ENCODE measurements at places on chromosomes 2 and 18.

GRCh38 chr2:73406996-73407395, 21.4 kb downstream of the ALMS1 start:
- DNase-seq = no peak

GRCh38 chr2:218033208-218033589, 30.4 kb upstream of the TNS1 start:
- no peak for DNase-seq

DNA sequence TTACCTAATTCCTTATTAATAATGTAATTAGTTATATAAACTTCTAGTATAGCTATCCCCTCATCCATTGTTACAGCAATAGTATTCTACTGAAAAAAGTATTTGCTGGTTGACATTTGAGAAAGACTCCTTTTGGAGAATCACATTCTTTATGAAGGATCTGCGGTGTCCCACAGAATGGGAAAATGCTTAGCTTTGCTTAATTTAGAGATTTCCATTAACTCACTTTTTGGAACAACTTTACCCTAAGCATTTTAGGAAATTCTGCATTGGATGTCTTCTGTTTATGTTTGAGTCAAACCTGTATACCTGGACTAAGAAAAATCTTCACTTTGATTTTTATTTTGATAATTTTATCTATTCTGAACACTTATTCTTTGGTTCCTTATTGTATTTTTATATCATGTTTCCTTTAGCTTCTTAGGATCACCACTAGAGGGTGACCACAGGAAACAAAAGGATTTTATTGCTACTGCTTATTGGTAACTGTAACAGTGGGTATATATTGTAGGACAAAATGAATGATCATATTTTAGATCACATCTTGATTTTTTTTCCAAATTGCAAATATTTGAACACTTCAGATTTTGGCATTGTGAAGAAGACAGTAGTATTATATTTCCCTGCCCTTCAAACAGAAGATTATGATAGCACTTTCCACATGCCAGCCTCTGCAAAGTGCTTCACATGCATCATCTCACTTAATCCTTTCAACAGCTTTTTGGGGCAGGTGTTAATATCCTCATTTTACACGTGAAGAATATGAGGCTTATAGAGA, 79.6 kb downstream of the MIB1 start:
- DNase-seq = no peak

DNA sequence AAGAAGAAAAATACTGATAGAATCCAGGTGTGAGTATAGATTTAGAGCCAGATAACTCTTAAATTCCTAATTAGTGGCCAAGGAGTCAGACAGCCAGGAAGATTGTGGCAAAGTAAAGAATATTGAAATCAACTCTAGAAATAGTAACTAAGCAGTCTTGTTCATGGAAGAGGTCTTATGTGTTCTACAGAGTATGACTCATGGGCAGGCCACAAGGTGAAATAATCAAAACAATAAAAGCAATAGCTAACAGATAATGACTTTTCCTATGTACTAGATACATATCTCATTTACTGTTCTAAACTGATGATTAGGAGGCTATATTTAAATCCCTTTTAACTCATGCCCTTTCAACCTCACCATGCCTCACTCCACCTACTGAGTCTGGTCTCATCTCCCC, 227.4 kb upstream of the COL3A1 start:
- DNase-seq = no peak

- no peak for DNase-seq
Measured at GRCh38 chr2:138329162-138329561, 172.4 kb upstream of the SPOPL start.

DNA sequence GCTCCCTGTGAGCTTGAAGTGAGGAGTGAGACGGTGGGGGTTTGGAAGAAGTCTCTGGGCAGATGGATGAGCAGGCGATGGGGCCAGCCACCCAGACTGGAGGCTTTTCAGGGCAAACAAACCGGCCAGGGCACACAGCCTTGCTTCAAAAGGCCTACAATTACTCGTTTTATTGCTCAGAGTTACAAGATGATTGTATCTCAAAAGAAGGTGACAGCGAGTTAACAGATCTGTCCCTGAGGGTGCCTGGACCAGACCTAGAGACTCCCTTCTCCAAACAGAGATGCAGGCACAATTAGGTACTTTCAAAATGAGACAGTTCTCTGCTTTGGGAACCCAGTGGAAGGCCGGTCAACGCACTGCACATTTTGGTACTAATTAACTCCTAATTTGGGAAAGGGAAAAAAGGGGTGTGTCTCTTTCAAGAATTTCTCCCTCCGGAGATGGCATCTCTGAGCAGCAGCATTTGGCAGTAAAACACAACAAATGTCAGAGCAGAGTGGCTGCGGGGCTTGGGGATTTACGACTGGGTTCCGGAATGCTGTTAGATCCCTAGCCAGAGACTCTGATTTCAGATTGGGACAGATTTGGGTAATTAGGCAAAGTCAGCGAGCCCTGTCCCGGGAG, 226.7 kb downstream of the TTC32 start:
- no peak for DNase-seq

GRCh38 chr2:120320318-120320851, 25.6 kb upstream of the INHBB start:
- DNase-seq = no peak

- no peak for DNase-seq
Measured at GRCh38 chr2:105732101-105732500, 12.6 kb upstream of the NCK2 start.

DNA sequence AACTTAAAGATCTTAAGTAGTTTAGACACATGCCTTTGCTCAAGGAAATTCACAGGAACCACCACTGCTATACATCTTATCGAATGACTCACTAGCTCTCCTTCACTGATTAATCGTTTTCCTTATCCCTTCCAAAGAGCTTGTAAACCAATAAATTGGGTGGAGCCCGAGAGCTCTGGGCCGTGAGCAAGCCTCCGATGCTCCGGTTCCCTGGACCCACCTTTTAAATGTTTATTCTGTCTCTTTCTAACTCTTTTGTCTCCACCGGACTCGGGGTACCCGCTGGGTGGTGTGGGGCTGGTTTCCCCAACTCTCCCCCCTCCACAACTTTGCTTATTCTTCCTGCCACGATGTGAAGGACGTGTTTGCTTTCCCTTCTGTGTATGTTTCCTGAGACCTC, 292.9 kb upstream of the TMEFF2 start:
- no peak for DNase-seq

- DNase-seq = no peak
Measured at GRCh38 chr2:238389988-238390589, 36.6 kb upstream of the ASB1 start.

DNA sequence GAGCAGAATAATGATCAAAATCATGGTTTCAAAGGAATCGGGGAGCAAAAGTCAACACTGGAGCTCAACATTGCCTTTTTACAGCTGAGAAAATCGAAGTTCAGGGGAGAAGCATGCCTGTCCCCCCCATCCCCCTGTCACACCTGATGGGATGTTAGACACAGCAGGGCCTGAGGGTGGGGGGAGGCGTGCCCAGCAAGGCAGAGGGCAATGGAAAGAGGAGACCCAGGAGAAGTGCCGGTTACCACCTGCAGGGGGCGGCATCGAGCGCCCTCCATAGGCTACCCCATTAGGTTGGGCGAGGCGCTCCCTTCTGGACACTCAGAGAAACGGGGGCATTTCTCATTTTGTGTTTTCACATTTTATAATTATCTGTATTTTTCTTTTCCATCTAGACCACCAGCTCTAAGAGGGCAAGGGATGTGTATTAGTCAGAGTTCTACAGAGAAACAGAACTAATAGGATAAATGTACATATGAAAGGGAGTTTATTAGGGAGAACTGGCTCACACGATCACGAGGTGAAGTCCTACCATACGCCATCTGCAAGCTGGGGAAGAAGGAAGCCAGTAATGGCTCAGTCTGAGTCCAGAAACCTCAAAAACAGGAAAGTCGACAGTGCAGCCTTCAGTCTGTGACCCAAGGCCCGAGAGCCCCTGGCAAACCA, 271.3 kb downstream of the LRATD1 start:
- no peak for DNase-seq

- peak; percentile 60 for DNase-seq
Measured at GRCh38 chr2:129767346-129768035, 212.0 kb upstream of the RAB6C start.

DNA sequence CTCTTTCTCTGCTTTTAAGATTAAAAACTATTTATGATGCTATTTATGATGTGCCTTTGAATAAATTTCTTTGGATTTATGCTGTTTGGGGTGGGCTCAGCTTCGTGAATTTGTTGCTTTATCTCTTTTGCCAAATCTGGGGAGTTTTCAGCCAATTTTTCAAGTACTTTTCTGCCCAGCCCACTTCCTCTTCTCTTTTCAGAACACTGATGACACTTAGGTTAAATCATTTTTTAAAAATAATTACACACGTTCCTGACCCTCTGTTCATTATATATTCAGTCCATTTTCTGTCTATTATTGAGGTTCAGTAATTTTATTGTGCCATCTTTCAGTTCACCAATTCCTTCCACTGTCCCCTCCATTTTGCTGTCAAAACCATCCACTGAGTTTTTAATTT, 14.8 kb upstream of the BCL2L11 start:
- no peak for DNase-seq

DNA sequence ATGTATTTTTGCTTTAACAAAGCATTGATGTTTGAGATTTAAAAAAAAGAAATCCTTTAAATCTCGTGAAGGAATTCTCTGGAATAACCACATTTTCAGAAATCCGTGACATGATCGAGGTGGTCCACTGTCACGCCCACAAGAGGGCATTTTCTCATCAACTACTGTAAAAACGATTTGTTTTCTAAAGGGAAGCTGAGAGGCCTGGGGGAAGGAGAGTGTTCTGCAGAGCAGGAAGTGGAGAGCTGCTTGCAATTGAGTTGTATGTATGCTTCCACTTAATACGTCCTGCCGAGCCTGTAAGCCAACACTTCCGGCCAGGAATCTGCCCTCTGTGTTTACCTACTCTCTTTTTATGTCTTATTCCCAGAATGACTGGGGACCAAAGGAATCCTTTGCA, 19.4 kb downstream of the KLHL29 start:
- DNase-seq = no peak

- peak; percentile 65 for DNase-seq
Measured at GRCh38 chr2:129744649-129745048, 234.8 kb upstream of the RAB6C start.

GRCh38 chr2:191693778-191694177, 15.8 kb downstream of the NABP1 start:
- DNase-seq = no peak

DNA sequence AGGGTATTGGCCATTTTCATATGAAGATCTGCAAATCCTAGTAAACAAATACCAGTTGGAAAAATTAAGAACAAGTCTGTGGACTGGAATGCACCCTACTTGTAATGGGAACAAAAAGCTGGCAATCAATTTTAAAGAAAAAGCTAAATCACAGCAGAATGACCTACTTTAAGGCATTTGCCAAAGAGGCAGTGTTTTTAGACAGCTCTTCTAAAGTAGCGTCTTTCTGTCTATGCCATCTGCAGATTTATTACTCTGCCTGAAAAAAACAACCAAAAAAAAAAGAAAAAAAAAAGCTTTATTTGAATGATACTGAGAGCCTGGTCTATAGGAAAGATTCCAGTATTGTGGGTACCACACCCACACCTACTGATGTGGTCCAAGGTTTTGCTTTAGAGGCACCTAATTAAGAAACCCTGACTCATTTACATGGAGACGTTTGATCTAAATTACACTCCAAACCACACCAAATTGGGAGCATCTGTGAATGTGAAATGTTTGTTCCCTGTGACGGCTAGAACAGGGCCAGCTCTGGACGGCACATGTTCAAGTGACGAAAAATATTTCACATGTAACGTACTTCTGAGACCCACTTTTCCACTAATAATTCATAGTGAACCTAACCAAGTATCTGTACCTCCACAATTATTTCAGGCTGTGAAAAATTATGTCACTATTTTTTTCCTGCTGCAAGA, 597.1 kb downstream of the ARHGAP15 start:
- no peak for DNase-seq

GRCh38 chr2:206886696-206887095, 52.6 kb upstream of the CPO start:
- no peak for DNase-seq

GRCh38 chr2:23524261-23524706, 139.3 kb downstream of the KLHL29 start:
- DNase-seq = no peak

DNA sequence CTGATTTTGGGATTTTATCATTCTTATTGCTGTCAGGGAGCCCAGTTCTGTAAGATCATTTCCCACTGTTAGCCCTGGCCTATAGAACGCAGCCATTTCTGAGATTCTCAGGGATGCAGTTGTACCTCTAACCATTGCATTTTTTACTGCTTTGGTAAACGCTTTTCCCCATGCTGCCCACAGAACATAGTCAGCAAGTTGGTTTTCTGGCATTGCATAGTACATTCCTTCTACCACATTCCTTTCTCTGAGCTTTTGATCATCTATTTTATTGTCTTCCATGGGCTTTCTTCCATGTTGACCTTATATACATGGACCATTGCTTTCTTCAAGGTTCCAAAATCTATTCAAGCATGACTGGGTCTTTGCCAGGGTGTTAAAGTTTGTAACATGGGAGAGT, 86.8 kb upstream of the ST6GAL2 start:
- DNase-seq = no peak

- DNase-seq = peak; percentile 72
Measured at GRCh38 chr2:383178-383577, 95.3 kb upstream of the ALKAL2 start.

GRCh38 chr2:172928756-172929155, 146.9 kb upstream of the MAP3K20 start:
- DNase-seq = no peak

- no peak for DNase-seq
Measured at GRCh38 chr2:100513650-100514049, 43.4 kb downstream of the NMS start.

GRCh38 chr2:237585590-237586221, 4.8 kb downstream of the RAB17 start:
- DNase-seq = no peak

DNA sequence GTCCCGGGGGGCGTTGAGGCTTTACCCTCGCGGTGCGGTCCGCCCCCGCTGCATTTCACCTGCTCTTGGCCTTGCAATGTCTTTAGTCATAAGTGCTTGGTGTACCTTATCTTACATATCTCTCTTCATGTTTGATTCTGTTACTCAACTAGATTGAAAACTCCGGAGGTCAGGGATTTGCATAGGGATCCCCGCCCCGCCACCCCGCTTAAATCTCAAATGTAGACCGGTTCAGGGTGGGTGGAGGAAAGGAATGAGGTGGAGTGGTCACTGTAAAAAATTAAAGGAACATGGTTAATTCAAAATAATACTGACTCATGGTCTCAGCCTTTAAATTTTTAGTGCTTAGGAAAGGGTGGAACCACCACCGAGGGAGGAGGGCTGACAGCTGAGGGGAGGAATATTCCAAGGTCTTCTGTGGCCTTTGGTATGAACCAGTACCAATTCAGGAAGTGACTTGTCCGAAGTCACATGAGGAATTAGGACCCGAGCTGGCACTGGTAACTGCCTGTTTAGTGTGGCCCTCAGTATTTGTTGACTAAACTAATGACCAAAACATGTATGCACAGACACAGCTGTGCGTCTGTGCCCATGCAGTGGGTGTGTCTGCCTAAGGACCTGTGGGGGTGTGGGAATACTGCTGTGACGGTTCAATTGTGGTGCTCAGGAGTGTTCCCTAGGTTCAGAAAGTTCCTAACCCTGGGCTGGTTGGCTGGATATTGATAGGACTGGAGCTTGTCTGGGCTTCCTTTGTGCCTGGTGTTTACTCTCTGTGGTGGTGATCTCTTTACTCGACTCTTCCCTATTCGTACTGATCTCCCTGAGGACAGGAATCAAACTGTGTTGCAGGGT, 1.0 kb downstream of the PLEKHB2 start:
- no peak for DNase-seq

Data from suprapubic skin (tissue), 4 donors.